ENCODE measurements at places on chromosomes 11 and 22. TPM values are rescaled to one million over a fixed set of nuclear protein-coding genes. Genes with fewer than 3 reads are reported as not detected.
A peak's percentile ranks its signal among the peaks of the same experiment; 100 is the strongest.

GRCh38 chr11:133545199-133545803, 13.0 kb upstream of the OPCML start:
- no peak for DNase-seq

DNA sequence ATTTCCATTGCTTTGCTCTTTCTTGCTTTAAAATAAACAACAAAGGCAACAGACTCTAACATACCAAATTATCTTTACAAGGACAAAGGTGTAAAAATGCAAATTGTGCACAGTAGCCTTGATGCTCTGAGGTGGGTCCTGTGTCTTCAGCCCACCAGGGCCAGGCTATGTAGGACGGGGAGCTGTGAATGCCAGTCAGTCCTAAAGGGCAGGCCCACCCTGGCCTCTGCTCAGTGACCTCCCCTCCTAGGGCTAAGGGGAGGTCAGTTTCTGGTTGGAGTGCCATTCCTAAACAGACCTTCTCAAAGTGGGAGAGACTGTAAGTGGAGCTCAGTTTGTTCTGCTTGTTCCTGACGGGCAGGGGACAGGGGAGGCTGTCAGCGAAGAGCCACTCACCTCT, 78.0 kb upstream of the SUSD2 start:
- no peak for DNase-seq

- DNase-seq: no peak
These were observed 375.6 kb upstream of the C11orf87 start for GRCh38 chr11:109046284-109046992.

P4HA3 gene
- total RNA-seq: not detected

GRCh38 chr11:104259121-104259610, 95.2 kb upstream of the PDGFD start:
- no peak for DNase-seq

DNA sequence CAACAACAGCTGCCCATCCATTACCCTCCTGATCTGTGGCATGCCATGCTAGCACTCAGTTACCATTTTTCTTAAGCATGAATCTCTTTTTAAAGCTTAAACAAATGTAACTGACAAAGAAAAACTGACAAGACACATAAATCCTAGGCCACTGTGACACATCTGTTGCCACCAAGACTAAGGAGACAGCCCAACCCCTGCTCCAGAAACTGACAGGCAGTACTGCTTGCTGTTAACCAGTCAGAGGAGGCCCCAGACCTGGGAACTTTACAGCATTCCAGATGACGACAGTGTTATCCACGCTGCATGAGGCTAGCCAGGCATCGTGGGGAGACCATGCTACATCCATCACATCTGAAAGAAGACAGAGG, 33.8 kb downstream of the HIRA start:
- DNase-seq: no peak

KREMEN1 gene
- 0.26 TPM for total RNA-seq

DNA sequence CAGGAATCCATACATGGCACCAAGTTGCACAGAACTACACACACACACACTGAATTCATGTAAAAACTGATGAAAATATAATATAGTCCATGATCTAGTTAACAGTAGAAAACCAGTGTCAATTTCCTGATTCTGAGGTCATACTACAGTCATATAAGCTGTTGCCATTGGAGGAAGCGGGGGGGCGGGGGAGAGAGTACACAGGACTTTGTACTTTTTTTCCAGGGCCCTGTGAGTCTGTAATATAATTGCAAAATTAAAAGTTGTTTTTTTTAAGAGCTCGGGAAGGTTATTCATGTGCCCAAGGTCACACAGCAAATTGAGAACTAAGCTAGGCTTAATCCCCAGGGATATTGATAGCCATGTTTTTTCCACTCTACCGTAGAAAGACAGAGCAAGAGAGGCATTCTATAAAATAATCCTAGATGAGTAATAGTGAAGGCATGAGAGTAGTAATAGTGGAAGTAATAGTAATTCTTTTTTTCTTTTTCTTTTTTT, 312.3 kb downstream of the MN1 start:
- DNase-seq: no peak

MUC2 gene
- total RNA-seq: not detected

DNA sequence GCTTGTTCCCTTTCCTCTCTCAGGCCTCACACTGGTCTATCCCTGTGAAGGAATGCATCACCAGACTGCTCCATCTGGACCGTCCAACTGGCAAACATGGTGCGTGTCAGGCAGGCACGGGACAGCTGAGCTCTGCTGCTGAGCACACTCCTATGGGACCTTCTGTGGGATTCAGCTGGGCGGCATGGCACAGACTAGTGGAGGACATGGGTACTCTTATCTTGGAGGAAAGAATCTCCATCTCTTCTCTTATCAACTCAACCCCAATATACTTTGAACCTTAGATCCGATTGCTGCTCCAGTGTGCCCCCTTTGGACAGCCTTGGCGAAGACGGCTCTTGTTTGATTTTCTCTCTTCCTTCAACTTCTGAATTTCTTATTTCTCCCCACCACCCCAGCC, 593.6 kb downstream of the ETS1 start:
- DNase-seq: no peak

IFTAP gene
- total RNA-seq: 1.9 TPM

USP28 gene
- 14.2 TPM for total RNA-seq

DNA sequence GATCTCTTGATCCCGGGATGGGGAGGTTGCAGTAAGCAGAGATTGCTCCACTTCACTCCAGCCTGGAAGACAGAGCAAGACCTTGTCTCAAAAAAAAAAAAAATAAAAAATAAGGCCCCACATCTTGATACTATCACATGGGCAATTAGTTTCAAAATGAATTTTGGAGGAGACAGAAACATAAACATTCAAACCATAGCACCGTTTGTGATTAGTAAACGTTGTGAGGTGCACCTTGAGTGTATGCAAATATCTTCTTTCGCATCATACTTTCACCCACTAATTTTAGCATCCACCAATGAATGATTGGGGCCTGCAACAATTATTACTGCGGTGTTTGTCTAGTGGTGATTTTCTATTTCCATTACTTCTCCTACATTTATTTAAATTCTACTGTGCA, 11.0 kb upstream of the SPDYC start:
- DNase-seq: no peak

- DNase-seq: no peak
These were observed 205.0 kb downstream of the NELL1 start for GRCh38 chr11:20874358-20874757.

GRCh38 chr11:29127461-29127860, 889.4 kb downstream of the KCNA4 start:
- no peak for DNase-seq

DNA sequence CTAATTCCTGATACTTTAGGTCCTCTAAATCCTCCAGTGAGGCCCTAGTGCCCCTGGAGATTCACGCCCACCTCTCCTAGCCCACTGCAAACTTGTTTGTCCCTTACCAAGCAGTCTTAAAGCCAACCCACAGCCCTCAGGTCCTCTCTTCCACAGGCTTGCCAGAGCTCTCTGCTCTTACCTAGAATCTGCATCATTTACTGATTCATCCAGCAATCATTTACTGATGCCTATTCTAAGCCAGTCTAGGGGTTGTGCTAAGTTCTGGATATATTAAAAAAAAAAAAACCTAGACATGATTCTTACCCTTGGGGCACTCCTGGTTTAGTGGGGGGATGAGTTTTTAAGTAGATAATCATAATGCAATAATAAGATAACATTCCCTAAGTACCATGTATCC, 43.0 kb upstream of the PLET1 start:
- no peak for DNase-seq

DNA sequence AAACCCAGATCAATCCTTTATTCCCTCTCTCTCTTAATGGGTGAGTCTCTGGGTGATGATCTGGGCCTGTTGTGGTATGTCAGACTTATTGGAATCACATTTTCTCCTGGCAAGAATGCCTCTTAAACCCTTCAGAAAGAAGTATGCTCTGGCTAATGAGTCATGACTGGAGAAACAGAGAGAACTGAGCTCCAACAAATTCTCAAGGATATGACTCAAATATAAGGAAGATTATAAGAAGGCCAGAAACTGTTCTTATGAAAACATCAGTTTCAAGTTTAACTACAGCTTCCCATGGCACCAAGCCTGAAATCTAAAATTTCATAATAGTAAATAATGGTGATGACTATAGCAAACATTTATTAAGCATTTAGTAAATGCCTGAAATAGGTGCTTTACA, 83.9 kb downstream of the OR5AK2 start:
- DNase-seq: no peak

GRCh38 chr11:85628771-85629341, 463 bp downstream of the TMEM126B start:
- DNase-seq: no peak

DNA sequence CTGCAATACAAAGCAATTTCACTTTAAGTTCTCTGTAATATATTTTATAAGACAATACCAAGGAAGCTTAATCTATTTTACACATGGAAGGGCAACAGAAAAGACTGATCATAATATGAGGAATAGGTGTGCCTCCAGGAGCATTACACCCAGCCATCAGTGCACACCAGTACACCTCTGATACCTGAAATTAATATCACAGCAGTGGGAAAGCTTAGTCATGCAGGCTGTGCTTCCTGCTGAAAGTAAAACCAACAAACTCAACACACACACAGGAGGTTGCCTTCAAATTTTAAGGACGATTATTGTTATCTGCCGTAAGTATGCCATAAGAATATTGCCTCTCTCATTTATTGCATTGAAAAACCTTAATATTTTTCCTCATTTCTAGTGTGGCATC, 1119.1 kb upstream of the TENM4 start:
- no peak for DNase-seq

HORMAD2 gene
- total RNA-seq: not detected

- DNase-seq: no peak
These were observed 91.1 kb downstream of the PICALM start for GRCh38 chr11:85977751-85978160.

DNA sequence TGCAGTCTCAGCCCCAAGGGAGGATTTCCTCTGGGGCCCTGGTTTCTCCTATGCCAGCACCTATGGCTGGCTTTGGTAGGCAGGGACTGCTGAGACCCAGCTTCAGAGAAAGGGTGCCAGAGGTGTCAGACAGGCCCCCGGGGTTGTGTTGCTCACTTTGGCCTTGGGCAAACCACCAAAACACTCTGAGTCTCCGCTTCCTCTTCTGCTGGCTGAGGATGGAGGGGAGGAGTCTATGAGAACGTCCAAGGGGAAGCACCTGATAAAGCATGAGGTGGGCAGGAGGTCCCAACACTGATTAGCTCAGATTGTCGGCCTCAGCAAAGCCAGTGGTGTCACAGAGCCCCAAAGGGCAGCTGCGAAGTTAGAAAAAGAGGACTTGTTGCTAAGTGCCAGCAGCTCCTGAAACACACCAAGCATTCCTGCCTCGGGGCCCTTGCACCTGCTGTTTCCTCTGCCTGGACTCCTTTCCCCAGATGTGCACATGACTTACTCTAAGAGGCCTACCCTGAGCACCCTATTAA, 10.5 kb downstream of the SMTNL1 start:
- DNase-seq: no peak

GRCh38 chr22:49929211-49929979, 11.0 kb downstream of the CRELD2 start:
- peak; percentile 88 for DNase-seq

- peak; percentile 1 for DNase-seq
These were observed 12.9 kb upstream of the MUC6 start for GRCh38 chr11:1049431-1049891.

LRRC32 gene
- total RNA-seq: 11.5 TPM

- DNase-seq: no peak
These were observed at the start of gene PAMR1 for GRCh38 chr11:35525501-35526175. TSS of gene PAMR1 (minus strand) at chr11:35525616. CDS start at chr11:35525585, 31 bp downstream.

ZNRF3 gene
- 0.72 TPM for total RNA-seq

DNA sequence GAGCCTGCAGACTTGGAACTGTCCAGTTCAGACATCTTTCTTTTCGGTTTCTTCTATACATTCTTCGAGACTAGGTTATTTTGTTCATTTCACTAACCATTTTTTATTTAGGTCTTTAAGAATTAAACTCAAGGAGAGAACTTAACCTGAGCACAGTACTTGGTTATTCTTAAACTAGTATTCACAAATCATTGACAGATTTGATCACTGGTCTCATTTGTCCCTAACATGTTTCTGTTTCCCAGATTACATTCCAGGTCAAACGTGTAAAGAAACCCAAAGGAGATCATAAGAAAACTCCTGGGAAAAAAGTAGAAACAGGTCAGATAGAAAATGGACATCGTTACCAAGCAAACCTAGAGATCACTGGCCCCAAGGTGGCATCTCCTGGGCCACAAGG, 85.1 kb downstream of the TTC17 start:
- no peak for DNase-seq

GAB4 gene
- not detected for total RNA-seq

- no peak for DNase-seq
These were observed 1.0 kb downstream of the C11orf96 start for GRCh38 chr11:43943372-43943930.

DNA sequence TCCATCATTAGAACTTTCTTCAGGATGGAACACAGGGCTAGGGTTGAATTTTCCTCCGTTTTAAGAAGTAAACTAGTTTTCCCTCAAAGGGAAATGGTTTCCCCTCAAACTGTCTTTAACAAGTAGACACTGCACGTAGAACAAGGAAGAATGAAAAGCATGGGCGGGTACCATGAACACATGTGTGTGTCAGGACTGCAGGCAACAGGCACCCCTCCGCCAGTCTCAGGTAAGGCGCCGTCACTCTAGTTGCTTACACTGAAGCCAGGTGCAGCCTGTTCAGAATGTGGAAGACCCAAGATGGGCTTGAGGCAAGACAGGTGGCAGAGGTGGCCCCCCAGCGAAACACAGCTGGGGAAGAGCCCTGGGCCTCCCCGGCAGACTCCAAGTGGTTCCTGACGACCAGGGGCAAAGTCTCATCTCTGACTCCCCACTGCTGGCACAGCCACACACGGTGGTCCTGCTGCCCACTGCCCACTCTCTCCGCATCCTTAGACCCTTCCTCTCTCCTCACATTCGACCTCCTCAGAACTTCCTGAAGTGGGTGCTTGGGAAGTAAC, 25.4 kb upstream of the MOB2 start:
- no peak for DNase-seq

Data from T-helper 17 cell (primary cell).